ENCODE measurements at places on chromosomes 6 and 20.

GRCh38 chr20:59470521-59470920 lies 133.8 kb upstream of the PHACTR3 start:
- no peak for DNase-seq

DNA sequence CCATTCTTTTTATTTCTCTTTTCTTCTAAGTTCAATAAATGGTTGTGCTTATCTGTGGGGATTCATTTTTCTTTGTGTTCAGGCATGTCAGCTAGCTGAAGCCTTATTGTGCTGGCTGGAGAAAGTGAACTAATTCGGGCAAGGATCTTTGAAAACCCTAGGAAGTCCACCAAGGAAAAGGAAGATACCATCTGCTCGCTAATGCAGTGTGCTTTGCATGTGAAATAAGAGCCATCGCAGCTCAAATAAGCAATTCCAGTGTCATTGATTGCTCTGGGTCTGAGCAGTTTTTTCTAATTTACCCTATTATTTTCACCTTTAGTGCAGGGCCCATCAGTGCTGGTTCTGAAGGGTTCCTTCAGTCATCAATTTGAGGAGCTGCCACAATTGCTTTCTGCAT lies 309.4 kb upstream of the SOX4 start:
- DNase-seq: no peak

- no peak for DNase-seq
Observed at GRCh38 chr6:119395192-119395591, 45.6 kb upstream of the MAN1A1 start.

DNA sequence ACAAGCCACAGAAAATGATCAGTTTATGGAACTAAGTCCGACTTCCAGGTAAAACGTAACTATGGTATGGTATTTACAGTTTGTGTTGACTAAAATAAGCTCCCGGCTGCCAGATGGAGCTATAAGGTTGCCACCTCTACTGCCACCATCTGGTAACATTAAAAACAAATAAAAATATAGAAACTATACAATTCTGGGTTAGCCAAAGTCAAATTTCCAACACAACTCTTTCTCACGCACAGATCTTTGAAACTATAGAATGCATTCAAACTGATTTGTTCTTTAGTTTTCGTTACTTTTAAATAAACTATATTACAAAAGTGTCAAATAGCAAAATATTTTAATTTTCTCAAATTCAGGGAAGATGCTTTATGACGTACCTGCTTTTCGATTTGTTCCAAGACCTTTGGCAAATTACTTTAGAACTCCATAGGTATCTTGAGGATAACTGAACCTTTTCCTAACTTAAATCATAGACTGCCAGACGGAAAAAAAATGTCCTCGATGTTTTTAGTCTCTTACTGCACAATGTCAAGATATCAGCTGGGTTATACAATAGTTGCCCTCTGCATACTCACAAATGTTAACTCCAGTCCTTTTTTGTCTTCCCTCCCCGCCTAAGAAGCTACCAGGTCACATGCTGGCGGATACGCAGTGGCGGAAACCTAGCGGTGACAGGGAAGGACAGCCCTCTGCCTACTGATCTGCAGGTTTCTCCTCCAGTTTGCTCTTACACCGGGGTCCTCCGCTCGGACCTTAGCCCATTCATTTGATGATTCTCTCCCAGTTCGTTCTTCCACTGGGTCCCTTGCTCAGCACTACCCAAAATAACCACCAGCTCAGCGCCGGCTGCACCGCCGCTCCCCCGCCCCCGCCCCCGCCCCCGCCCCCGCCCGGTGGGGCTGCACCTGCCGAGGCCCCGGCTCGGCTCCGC lies 888 bp downstream of the SLC17A5 start:
- peak; percentile 68 for DNase-seq

DNA sequence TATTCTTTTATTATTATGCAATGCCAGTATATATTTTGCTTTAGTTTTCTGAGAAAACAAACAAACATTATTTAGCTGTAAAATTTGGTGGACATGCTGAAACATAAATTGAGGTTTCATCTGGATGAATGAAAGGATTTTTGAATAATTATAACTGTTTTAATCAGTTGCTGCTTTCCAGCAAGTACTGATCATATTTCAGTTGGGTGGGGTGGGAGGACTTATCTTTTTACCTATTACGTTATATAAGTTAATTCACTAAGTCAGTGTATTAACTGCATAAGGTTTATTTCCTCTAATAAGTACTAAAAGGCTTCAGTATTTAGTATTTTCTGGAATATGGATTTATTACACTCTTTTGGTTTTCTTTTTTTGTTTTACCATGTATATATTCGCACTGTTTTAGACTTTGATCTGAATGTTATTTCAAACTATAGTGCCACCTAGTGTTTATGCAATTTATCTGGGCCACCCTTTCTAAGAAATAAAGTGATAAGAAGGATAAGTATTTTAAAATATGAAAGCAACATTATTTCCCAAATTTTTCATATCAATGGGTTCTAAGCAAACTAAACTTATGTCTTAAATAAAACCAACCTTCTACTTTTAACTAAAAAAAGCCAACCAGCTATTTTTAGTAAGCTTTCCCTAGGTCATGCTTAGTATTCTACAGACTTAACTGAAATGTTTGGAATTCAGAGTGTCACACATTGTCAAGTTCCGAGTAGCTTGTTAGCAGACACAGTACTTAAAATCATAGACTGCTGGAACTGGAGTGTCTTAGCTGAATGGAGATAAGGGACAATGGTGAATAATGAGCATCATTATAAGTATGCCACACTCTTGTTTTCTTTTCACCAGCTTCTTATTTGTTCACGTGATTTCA lies 105.4 kb upstream of the MCHR2 start:
- no peak for DNase-seq

DNA sequence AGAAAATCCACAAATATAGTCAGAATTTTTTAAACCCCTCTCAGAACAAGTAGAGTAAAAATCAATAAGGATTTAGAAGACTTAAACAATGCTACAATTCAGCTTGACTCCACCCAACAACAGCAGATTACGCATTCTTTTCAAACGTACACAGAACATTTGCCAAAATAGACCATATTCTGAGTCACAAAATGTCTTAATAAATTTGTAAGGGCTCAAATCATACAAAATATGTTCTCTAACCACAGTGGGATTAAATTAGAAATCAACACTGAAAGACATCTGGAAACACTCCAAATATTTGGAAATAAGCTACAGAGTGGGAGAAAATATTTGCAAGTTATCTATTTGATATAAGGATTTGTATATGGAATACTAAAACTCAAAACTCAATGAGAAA lies 164.2 kb upstream of the AKAP12 start:
- DNase-seq: no peak

- no peak for DNase-seq
Observed at GRCh38 chr6:8707956-8708772, 272.8 kb upstream of the SLC35B3 start.

DNA sequence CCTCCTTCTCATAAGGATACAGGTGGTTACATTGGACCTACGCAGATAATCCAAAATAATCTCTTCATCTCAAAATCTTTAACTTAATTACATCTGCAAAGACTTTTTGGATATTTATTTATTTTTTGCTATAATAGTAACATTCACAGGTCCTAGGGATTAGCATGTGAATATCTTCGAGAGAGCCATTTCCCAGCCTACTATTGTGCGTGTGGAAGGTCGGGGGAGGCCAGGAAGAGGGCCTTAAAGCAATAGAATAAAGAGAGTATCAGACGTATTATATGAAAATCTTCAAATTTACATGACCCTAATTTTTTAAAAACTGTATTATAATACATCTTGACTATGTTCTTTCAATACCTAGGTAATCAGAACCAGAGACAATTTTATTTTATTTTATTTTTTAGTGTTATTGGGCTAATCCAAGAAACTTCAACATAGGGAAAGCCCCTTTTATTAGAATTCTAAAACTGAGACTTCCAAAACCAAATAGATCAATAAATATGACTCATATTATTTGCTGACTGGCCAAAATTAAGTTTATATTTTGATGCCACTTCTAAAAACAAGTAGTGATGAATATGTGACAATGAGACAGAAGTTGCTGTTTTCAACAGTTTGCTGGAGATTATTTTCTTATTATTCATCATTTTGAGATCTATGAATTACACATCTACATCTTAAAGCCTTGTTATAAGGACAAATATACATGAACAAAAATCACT lies 536.1 kb downstream of the NKAIN2 start:
- DNase-seq: no peak

GRCh38 chr20:21981179-21981578 lies 275.7 kb downstream of the PAX1 start:
- no peak for DNase-seq

DNA sequence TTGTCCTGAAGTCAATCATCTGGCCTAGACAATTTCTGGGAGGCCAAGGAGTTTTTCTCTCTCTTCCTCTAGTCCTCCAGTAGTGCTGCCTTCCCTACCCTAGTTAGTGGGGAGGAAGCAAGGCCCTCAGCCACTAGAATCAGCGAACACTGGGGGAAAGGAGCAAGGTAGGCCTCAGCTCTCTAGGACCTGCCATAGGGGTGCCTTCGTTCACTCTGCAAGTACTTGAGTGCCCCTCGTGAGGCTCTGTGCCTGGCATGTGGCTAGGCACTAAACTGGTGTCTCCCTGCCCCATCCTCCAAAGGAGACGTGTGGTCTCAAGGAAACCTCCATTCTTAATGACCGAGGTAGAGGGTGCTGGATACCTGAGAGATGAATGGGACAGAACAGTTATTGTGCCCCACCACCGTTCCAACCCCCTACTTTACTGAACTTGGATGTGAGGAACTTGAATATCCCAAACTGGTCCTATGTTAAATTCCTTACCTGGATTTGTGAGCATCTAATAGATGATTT lies 1.1 kb downstream of the DEF6 start:
- DNase-seq: no peak

GRCh38 chr6:150930841-150931240 lies 65.3 kb downstream of the MTHFD1L start:
- DNase-seq: no peak

DNA sequence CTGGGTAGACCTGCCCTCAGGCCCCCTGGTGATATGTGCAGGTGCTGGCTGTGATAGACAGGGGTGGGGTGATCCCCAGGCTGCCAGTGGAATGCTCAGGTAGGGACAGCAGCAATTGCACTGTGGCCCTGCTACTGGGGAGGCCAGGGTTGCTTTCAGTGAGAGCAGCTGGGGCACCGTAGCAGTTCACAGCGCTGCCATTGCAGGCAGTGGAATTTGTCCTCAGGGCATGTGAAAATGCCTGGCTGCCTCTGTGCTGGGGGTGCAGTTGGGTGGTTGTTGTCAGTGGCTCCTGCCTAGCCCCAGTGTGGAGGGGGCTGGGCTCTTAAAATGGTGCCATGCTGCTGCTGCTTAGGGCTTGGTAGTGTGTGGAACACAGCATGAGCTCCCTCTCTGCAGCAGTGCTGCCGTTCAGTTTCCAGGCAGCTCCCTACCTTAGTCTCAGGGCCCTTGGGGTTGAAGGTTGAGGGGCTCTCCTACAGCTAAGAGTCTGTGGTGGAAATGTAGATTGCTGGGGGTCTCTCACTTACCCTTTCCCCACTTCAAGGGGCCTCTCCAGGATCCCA lies 23.6 kb downstream of the GJA10 start:
- DNase-seq: no peak

DNA sequence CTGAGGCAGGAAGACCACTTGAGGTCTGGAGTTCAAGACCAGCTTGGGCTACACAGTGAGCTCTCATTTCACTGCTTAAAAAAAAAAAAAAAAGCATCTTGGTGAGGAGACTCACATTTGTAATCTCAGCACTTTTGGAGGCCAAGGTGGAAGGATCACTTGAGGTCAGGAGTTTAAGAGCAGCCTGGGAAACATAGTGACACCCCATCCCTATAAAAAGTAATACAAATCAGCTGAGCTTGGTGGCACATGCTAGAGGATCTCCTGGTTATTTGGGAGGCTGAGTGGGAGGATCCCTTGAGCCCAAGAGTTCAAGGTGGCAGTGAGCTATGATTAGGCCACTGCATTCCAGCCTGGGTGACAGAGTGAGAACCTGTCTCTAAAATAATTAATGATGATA lies 29.4 kb upstream of the SYNCRIP start:
- DNase-seq: no peak

GRCh38 chr6:110256366-110256765 lies 76.1 kb downstream of the CDC40 start:
- DNase-seq: no peak

Measured in activated T-helper 1 cell treated with anti-CD3 and anti-CD28 coated beads, Interleukin-12 subunit alpha, Interleukin-12 subunit beta, Interleukin-2, Interleukin-4 antibody, amounts not matched to agents 30 ng/mL and 10 ng/mL and 1 ng/mL, durations not matched to agents 14 hours and 24 hours and 36 hours (primary cell).